IPS-NIHi11 (cell line): ENCODE measurements at places on chromosomes 7 and 10.

GRCh38 chr7:31043051-31043471, 9.0 kb upstream of the ADCYAP1R1 start:
- DNase-seq = peak; percentile 75

- no peak for DNase-seq
Observed at GRCh38 chr7:121266307-121266894, 62.4 kb upstream of the WNT16 start.

DNA sequence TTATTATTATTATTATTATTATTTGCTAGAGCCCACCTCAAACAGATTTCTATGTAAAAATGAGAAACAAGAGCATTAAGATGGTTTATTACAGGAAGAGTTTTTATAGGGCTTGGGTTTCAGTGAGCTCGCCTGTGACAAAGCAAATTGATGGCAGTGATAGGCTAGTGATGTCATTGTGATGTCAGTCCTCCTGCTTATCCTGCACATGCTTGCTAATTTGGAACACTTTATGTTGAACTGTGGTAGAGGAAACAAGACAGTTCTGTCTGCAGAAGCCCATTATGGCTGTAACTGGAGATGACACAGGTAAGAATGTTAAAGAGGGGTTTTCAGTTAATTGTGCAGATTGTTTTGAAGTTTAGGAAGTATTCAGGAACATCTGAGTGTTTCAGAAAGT, 68.3 kb downstream of the CREM start:
- DNase-seq = no peak

- DNase-seq = no peak
Observed at GRCh38 chr7:67608806-67609205, 612.2 kb downstream of the TYW1 start.

DNA sequence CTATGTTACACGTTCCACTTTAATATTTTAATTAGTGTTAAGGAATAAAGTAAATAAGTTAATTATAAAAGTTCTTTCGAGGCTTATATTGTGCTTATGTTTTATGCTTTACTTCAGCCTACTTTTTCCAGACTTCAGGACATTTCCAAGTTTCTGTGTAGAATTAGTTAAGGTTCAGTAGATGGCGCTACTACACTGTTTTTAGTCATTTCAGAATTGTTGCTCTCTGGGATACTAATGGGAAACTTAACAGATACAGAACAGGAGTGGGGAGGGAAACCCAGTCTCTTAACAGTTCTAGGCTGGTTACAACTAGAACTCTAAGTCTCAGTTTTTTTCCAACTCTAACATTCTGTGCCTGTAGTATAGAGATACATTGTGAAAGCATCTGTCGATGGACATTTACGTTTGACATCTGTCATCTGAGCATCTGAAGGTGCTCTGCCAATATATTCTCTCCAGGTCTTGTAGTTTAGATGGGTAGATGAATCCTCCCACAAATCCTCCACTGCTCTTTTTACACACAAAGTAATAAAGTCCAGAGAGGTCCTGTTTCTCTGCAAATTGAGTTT, 56.8 kb upstream of the FAM171A1 start:
- no peak for DNase-seq

- no peak for DNase-seq
Observed at GRCh38 chr7:40220421-40220911, 85.7 kb downstream of the SUGCT start.

- DNase-seq = no peak
Observed at GRCh38 chr7:2661602-2662272, 26.3 kb upstream of the AMZ1 start.

DNA sequence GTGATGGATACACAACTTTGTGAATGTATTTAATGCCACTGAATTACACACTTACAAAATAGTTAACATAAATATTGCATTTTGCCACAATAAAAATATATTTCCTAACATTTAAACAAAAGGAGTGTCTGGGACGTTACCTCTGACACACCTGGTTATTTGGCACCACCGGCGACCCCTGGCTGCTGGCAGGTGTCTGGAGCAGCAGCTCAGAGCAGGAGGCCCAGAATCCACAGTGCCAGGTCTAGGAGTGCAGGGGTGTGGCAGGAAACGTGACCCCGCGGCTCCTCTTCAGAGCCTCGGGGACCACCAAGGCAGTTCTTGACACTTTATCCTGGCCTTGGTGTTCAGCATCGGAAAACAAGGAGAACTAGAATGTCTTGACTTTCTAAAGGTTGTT, 46.3 kb downstream of the MGMT start:
- DNase-seq = peak; percentile 52

DNA sequence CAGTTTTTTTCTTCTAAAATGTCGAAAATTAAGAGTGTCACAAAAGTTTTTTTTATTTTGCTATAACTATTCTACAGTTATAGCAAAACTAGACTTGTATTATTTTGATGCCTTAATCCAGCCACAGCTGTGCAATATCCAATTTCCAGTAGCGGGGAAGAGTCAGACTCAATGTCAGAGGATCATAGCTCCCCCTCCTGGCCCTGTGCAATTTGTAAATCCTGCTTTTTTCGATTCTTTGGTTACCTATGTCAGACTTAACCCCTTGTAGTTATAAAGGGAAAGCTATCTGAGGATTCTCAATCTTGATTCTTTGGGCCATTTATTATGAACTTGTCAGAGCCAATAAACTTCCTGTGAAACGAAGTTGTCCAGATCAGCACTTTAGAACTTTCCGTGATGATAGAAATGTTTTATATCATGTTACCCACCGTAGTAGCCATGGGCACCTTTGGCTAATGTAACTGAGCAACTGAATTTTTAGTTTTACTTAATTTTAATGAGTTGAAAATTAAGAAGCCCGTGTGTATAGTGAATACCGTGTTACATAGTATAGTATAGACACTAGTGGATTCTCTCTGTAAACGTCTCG, 87.7 kb upstream of the PRKCQ start:
- DNase-seq = peak; percentile 34

- peak; percentile 86 for DNase-seq
Observed at GRCh38 chr10:84429926-84430520, 101.6 kb downstream of the CCSER2 start.

DNA sequence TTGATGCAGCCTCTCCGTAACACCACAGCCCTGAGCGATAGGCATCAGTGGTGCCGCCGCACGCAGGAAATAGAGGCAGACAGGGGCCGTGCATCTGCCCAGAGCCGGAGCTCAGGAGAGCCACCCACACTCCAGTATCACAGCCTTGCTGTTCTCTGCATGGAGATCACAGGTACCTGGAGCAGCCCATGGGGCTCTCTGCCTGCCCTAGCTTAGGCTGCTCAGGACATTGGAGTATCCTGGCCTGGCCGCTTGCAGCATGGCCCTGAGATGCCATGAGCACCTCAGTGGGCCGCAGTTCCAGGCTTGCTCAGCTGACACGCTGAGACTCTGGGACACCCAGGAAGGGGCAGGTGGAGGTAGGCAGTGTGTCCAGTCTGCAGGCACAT, 47.0 kb downstream of the ELFN1 start:
- DNase-seq = no peak

DNA sequence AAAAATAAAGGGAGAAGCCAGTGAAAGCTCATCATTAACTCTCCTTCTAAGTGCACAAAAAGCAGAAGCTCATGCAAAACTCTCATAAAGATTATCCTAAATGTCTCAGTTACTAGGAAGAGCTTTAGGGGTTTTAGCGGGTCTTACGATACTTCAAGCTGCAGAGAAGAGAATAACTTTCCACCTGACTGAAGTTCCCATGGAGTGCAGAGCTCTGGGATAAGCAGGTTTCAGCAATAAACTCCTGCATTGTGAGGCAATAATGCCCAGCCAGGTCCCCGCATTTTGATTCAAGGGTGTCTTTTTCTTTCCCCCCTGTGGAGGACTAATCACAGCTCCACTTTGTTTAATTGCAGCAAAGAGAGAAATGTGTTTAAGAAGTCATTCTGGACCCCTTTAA, 241.9 kb upstream of the SP8 start:
- no peak for DNase-seq

GRCh38 chr10:110285501-110285900, 19.2 kb downstream of the SMNDC1 start:
- no peak for DNase-seq

GRCh38 chr10:30991647-30992011, 40.0 kb downstream of the ZNF438 start:
- no peak for DNase-seq

DNA sequence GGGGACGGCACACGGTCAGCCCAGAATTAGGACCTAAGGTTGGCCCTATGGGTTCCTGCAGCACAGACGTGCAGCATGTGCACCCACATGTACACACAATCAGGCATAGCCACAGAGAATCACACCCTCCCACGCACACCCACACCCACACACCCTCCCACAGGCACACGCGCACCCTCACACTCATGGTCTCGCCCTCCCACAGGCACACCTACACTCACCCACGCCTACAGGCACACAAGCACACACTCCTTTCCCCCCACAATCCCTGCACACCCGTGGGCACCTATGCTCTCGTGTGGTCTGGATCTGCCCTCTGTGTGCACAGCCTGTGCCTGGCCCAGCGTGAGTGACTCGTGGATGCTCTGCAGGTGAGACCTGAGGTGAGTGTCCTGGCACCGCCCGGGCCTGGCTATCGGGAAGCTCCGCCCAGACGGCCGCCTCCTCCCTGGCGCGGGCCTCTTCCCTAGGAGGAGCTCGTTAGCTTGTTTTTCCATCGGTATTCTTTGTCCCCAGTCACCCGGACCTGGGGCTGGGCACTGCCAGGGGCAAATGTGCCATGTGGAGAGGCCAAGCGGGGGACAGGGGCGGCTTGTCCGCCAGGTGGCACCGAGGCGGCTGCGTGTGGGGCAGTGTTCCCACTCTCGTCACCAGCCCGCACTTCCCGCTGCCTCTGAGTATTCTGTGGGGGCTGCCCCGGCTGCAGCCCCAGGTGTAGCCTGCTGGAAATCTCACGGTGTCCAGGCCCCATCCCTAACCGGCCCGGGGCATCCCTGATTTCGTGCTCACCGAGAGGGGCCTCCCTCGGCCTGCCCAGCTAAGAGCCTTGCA, 110.2 kb upstream of the FAM20C start:
- peak; percentile 82 for DNase-seq

- DNase-seq = no peak
Observed at GRCh38 chr7:73823873-73824592, 6.8 kb upstream of the CLDN4 start.

DNA sequence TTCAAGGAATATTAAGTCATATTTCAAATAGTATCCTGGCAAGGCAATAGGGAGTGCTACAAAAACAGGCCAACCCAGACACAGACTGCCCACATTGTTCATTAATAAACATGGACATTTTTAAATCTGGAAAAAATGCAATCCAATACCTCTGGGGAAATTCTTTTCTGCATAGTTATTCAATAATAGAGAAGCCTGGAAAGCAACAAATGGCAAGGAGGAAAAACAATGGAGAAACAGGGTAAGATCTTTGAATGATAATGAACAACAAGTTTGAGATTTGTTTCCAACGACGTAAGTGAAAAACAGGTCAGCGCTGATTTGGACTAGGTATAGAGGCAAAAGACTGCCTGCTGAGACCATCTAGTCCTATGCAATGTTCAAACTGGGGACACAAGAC, 44.7 kb upstream of the ZNF800 start:
- no peak for DNase-seq

- no peak for DNase-seq
Observed at GRCh38 chr7:27156916-27157701, 634 bp upstream of the HOXA7 start.

DNA sequence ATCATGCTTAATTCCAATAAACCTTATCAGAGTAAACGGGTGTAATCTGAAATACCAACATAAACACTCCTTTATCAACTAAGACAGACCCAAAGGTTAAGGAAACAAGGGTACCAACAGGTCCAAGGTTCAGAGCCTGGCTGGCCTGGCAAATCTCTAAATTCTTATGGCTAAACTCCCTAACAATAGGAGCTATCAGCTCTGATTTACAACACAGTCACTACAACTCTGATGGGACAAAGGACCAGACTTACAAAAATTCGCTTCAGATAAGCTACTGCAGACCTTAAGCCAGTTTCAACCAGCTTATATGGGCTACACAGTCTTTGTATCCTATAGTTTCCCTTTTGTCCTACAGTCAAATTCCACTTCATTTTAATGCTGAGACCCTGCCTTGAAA, 381.9 kb downstream of the ZWINT start:
- peak; percentile 14 for DNase-seq

- DNase-seq = no peak
Observed at GRCh38 chr7:46139079-46139478, 218.0 kb upstream of the IGFBP3 start.

- DNase-seq = no peak
Observed at GRCh38 chr7:55474944-55475854, 97.1 kb downstream of the VOPP1 start.

DNA sequence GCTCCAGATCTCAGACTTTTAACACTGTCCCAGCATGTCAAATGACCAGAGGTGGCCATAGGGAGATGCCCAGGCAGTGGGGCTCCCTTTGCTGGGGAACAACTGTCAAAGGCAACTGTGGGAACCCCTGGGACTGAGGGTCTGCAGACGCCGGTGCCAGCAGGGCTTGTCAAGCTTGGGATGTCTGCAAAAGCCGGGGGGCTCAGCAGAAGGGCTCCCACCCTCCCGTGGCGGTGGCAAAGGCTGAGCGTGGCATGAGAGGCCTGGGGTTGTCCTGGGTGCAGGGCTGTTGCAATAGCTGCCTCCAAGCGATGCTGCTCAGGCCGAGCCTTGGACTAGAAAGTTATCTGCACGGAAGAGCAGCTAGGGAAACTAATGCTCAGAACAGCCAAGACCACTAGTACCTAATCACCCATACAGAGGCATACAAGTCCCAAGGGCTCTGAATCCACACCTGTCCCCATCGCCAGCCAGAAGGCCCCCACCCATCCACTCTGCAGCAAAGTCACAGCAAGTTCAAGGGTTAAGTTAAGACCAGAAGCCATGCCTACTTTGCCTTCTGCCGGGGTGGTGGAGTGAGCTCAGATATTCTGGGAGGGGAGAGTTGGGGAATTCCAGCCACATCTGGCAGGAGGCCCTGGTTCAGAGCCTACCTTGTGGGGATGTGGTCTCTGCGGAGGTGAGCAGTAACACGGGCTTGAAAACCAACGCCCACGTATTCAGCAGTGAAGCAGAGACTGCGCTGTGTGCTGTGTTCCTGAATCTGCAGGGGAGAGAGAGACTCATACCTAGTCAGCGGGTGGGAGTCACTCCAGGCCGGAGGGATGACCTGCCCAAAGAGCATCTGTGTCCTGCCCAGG, 4.6 kb downstream of the SH2B2 start:
- no peak for DNase-seq

- DNase-seq = peak; percentile 60
Observed at GRCh38 chr7:156473476-156474240, 166.9 kb upstream of the RNF32 start.

GRCh38 chr7:94060752-94061151, 56.6 kb upstream of the BET1 start:
- no peak for DNase-seq

DNA sequence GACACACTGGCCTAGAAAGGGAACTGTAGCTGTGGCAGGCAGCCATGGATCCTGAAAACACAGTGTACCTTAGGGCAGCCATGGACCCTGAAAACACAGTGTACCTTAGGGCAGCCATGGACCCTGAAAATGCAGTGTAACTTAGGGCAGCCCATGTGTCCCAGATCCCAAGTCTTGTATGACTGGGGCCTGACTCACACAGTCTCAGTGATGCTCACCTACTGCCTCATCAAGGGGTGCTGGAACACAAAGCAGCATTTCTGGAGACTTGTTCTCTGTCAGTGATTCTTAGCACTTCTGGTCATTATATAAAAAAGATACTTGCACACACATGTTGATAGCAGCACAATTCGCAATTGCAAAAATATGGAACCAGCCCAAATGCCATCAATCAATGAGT, 70.2 kb upstream of the LAMB4 start:
- DNase-seq = no peak
